WTC11 (cell line): ENCODE measurements at places on chromosomes 11 and 22. TPM values are rescaled to one million over a fixed set of nuclear protein-coding genes. Genes with fewer than 3 reads are reported as not detected.

GSTT2B gene
- total RNA-seq, result 16.6 to 23.2 TPM (median 19.8 TPM) in 3 replicates

NR1H3 gene
- 26.3 to 31.1 TPM (median 29.9 TPM) in 3 replicates for total RNA-seq

MMP27 gene
- not detected in 3 replicates for total RNA-seq

CDC42BPG gene
- 14.9 to 21.6 TPM (median 17.3 TPM) in 3 replicates for total RNA-seq

ALDH3B1 gene
- total RNA-seq, result 0.30 to 0.53 TPM (median 0.46 TPM) in 3 replicates

GRCh38 chr22:30864441-30865420, 103.8 kb downstream of the MORC2 start:
- DNase-seq, result no peak

- DNase-seq, result no peak
These were observed 28.1 kb upstream of the PHF21A start for GRCh38 chr11:46149342-46149741.

DNA sequence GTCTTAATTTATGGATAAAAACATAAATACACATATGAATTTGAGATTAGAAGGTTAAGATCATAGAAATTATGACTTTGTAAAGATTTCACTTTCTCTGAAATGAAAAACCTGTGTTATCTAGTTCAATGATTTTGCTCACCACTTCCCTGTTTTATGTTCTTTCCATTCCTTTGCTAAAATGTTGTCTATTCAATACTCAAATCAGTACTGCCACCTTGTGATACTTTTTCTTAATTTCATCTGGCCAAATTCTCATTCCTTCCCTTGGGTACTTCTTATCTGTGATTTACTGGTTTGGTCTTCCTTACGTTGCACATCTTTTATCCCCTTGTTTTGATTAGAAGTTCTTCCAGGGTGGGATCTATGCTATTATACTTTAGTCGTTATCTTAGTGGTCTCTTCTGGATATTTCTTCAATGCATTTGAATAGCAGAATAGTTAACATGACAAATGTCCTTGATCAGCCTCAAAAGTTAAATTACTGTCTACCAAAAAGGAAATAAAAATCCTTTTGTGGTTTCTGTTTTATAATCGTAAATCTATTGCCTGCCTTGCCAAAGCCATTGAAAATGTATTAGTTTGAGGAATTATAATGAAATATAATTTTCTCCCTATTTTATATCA, 197.0 kb downstream of the PGR start:
- DNase-seq, result no peak

DNA sequence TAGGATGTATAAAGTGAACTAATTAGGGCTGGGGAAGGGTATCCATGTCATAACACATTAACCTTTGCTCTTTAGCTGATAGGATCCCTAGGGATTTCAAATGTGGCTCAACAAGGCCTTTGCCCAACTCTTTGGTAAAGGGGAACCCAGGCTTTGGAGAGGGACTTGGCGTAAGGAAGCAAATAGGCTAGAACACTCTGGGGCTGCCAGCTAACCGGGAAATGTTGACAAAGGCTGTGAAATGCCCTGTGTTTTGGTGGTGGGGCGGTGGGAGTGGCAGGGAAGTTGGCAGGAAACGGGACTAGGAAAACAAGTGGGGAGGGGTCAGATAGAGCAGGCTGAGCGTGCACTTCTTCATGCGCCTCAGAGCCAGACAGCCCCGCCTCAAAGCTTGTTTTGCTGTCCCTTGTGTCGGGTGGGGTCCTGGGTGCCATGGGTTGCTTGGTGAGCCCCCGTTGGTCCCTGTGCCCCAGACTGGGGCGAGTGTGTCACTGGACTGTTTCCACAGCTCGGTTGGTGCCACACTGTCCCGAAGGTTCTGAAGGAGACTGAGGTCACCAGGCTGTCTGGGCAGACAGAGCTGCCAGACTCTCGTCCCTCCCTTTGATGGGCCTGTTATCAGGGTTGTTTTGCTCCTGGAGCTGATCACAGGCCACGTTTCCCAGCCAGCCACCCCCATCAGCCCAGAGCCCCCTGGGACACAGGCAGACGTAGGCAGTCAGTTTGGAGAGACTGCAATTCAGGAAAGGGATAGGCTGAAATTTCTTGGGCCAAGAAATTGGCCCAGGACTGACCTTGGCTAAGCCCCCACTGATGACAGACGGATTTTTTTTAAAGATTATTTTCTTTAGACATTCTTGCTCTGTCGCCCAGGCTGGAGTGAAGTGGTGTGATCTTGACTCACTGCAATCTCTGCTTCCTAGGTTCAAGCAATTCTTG, 19.6 kb downstream of the KCTD21 start:
- DNase-seq, result no peak

DNA sequence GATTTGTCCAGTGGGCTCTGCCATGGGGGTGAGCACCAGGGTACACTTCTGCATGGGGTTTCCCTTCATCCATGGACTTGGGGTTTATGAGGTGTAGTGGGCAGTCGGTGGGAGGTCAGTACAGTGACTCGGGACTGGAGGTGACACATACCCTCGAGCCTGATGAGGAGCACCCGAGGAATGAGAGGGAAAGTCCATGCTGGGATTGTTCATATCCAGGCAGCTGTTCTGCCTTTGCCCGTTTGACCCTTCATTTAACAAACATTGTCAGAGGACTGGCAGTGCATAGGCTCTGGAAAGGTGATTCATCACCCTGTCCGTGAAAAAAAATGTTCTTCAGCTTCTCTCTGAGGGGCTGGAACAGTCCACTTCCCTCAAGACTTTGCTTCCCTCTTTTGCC, 2.7 kb downstream of the NAV2 start:
- DNase-seq, result no peak

GRCh38 chr11:69114811-69115523, 40.8 kb upstream of the SMIM38 start:
- DNase-seq, result no peak

GRCh38 chr11:17542249-17542648, 2.0 kb downstream of the USH1C start:
- no peak for DNase-seq

DNA sequence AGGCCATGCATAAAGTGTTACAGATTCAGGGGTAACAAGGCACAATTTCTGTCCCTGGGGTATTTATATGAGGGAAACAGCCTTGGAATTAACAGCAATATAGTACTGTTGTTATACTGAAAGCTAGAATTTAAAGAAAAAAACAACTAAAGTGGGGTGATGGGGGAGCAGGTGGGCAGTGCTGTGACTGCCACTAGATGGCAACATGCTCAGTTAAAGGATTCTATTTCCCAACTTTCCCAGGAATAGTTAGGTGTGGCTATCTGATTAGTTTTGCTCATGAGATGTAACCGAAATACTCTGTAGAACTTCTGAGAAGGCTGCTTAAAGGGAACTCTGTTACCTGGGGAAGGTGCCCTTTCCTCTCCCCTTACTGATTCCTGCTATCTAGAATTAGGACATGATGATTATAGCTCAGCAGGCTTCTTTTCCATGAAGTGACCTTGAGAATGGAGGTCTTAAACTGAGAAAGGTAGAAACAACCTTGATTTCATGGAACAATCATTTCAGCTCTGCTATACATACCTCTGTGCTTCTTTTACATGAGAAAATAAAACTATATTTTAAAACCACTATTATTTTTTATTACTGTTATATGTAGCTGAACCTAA, 102.6 kb downstream of the RELT start:
- DNase-seq, result peak; percentile 28

- DNase-seq, result no peak
These were observed 4.1 kb upstream of the MAPK11 start for GRCh38 chr22:50274311-50274710.

GRCh38 chr11:14148653-14149273, 186.2 kb downstream of the SPON1 start:
- DNase-seq, result no peak

DNA sequence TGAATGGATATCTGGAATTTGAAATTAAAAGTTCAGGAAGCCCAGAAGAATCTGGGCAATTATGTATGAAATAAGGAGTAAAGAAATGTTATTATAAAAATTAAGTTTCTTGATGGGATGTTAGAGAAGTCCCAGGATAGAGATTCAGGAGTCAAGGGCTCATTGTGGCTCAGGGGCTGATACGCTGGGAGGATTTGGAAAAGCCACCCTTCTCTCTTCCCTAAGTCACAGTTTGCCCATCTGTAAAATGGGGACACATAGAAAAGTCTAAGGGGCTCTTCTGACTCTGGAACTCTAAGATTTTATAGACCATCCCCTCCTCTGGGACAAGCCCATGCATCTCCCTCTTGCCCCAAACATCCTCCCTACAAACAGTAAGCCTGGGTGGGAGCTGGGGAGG, 118.1 kb downstream of the TIMP3 start:
- DNase-seq, result no peak

GRCh38 chr11:128663824-128664223, 30.0 kb upstream of the FLI1 start:
- no peak for DNase-seq

DNA sequence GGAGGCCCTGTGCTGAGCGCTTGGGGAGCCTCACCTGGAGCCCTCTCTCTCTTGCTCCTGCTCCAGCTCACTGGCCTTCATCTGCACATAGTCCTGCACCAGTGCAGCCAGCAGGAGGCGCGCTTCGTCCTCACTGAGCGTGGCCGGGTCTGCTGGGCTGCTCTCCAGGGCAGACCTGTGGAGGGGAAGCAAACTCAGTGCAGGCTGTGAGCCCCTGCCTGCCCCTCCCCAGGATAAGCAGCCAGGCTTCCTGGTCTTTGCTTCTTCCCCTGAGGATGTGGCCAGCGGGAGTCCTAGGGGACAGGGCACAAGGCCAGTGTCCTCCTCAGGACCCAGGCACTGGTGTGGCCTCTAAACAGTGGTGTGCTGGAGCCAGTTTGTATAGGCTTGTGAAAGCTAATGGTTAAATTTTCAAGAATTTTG, 2.2 kb downstream of the CALCA start:
- DNase-seq, result peak; percentile 94

GRCh38 chr11:75349521-75350116, 1.8 kb downstream of the ARRB1 start:
- no peak for DNase-seq

DNA sequence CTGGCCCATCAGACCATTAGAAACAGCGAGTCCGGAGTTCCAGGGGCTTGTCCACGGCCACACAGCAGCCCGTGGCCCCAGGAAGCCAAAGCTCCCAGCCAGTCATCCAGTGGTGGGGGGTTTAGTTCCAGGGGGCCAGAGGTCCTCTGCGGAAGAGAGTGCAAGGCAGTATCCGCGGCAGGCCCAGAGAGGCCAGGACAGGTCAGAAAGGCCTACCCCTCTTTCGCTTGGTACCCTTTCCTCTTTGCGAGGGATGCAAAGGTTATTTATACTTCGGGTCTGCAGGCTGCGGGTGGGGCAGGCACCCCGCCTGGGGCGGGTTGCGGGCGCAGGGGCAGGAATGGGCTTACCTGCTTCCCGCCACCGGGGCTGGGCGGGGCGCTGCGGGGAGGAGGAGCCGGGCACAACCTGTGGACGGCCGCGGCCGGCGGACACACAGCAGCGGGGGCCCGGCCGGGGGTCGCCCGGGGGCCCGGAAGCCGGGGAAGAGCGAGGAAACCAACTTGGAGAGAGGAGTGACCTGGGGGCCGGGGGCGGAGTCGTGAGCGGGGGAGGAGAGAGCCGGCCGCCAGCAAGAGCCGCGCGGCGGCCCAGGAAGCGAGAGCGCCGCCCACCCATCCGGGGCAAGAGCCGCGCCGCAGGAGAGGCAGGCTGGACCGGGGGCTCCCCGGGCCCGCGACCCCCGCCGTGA, at the start of gene SH3BP1:
Gene SH3BP1 (plus strand): TSS at position 600 of the 691 bp plus-strand sequence. CDS start 119 bp downstream, outside the sequence.
- peak; percentile 81 for DNase-seq

GRCh38 chr22:28139516-28139915, 220.5 kb upstream of the PITPNB start:
- DNase-seq, result no peak

GRCh38 chr11:61056571-61056970, 45.7 kb upstream of the CD5 start:
- DNase-seq, result no peak

GRCh38 chr11:78187366-78188285, 800 bp downstream of the KCTD21 start:
- no peak for DNase-seq

GRCh38 chr22:29816128-29816527, 21.9 kb downstream of the ASCC2 start:
- no peak for DNase-seq

DNA sequence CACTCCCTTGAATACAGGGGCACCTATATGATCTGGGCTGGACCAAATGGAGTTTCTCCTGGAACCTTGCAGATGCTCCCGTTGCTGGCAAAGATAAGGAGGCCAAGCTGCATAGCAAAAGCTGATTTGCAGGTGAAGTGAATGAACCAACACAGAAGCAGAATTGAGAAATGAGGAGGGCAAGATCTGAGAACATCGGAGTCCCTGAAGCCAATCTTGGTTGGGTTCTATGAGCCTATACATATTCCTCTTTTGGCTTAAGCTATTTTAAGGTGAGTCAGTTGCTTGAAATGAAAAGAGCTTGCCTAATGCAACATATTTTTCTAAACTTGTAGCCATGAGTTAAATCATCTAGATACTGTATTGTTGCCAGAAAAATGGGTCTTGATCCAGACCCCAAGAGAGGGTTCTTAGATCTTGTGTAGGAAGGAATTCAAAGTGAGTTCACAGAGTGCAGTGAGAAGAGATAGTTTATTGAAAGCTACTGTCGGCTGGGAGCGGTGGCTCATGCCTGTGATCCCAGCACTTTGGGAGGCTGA, 23.5 kb downstream of the WEE1 start:
- no peak for DNase-seq
